Stimulated activated CD8-positive, alpha-beta memory T cell treated with anti-CD3 and anti-CD28 coated beads, Interleukin-15, amount 100 ng/mL, for 4 hours (primary cell): ENCODE measurements at places on chromosomes 2 and 18.

- DNase-seq = no peak
These were observed 12.0 kb downstream of the AQP12A start for GRCh38 chr2:240703417-240704341.

DNA sequence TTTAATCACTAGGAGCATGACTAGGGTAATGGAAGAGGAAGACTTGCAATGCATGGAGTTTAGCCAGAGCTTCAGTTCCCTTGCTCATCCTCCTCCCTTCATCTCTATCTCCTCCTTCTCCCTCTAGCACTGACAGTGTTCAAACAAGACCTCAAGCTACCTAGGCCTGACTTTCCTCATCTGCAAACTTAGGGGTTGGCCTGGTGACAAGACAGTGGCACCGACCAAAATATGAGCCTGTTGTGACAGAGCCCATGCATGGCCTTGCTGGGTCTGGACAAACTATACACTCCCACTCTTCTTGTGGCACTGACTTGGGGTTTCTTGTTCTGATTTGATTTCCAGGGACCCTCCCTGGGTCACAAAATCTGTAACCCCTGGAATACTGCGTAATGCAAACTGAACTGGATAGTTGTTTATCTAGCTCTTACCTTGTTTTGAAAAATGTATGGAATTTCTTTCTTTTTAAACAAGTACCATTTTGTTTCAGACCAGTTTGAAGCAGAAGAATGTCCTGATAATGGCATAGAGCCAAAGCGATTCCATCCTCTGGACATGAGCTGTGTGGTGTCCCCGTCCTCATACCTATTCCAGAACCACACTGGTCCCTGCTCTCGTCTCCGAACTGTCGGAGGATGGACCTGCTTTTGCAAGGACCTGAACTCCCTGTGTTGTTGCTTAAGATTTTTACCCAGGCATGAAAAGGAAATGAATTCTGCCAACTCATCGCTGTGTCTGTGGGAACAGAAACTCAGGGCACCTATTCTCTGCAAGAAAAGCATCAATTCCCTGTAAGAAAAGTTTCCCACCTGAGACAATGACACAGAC, 33.4 kb upstream of the PPP4R1 start:
- no peak for DNase-seq

DNA sequence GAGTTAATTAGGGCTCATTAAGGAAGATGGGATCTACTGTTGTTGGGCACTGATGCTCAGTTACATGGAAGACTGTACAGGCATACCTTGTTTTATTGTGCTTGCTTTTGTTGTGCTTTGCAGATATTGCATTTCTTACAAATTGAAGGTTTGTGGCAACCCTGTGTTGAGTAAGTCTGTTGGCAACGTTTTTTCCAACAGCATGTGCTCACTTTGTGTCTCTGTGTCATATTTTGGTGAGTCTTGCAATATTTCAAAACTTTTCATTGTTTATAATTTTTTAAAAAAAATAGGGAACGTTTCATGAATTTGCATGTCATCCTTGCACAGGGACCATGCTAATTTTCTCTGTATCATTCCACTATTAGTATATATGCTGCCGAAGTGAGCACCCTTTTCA, 15.6 kb downstream of the PHLPP1 start:
- no peak for DNase-seq

- DNase-seq = no peak
These were observed 470.4 kb upstream of the ACVR2A start for GRCh38 chr2:147374423-147374811.

GRCh38 chr18:71899707-71900472, 644.3 kb downstream of the CBLN2 start:
- no peak for DNase-seq

GRCh38 chr2:234640657-234641056, 143.8 kb upstream of the ARL4C start:
- no peak for DNase-seq

DNA sequence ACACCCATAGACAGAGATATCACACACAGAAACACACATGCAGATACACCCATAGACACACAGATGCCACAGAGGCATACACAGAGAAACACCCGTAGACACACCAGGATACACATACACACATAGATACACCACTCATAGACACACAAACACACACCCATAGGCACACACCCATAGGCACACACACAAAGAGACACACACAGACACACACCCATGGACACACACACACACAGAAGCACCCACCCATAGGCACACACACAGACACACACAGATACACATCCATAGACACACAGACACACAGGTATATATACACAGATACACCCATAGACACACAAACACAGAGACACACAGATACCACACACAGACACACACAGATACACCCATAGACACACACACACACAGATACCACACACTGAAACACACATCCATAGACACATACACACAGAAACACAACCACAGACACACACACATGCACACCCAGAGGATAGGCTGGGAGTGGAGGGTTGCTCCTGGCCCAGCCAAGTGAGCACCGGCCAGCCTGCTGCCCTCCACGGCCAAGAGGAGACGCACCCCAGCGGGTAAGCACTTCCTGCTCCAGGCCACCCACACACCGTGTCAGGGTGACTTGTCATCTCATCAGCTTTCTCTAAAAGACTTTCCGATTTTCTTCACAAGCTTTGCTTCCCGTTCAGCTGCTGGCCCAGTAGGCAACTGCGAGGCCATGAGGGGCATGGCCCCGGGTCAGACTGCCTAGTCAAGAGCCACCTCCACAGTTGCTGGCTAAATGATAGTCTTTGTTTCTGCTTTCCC, 14.1 kb upstream of the CNNM3 start:
- no peak for DNase-seq

DNA sequence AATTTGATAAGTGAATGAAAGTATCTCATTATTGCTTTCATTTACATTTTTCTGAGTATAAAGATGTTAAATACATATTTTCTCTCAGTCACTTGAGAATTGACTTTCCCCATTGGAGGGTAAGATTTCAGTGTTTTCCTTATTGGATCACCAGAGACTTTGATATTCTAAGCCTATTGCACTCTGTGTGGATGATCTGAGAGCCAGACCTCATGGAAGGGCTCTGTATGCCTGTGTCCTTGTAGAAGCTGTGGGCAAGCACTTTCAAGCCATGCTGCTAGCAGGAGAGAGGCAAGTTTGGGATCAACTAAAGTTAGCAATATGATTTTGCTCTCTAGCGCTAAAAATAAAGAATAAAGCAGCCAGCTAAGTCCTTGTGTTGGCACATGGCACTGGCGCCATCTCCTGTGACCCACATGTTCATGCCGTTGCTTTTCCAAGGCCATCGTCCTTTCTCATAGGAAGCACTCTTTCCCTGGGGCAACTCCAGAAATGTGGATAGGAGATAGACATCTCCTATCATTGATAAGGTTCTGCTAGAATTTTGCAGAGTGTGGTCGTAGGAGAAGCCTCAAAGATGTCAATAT, 72.6 kb downstream of the AOX1 start:
- DNase-seq = no peak

GRCh38 chr2:24768601-24769000, 24.6 kb downstream of the PTRHD1 start:
- DNase-seq = no peak

GRCh38 chr2:79375817-79376216, 137.0 kb upstream of the CTNNA2 start:
- no peak for DNase-seq

DNA sequence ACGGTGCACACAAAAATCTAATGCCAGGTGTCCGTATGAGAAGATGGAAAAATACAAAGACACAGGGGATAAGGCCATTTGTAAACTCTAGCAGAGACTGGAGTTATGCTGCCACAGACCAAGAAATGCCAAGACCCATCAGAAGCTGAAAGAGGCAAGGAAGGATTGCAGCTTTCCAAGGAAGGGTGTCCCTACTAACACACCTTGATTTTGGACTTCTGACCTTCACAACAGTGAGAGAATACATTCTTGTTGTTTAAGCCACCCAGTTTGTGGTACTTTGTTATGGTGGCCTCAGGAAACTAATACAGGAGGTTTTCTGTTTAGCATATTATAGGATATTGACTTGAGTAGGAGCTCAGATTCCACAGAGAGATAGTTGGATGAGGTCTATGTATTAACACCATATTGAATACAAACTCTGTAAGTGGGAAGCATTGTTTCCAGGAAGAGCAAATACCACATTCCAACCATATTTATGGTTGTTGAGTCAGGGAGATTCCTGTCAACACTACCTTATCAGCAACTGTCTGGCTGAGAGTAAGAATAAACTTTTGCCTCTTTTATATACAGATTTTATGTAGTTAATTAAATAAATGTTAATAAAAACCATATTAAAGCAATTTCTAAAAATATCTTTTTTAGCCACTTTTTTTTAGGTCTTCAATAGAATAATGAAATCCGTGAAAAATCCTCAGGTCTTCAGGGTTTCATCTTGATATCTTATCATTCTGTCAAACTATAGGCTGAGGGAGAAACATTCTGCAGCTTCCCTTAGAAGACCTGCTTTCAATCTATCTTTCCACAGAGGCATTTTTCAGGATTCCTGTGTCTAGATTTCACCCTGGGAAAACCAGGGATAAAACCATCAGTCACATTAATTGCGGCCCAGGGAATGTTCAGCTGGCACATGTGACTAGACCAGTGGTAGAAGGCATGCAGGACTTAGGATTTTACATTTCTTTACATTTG, 35.4 kb upstream of the HNMT start:
- no peak for DNase-seq

DNA sequence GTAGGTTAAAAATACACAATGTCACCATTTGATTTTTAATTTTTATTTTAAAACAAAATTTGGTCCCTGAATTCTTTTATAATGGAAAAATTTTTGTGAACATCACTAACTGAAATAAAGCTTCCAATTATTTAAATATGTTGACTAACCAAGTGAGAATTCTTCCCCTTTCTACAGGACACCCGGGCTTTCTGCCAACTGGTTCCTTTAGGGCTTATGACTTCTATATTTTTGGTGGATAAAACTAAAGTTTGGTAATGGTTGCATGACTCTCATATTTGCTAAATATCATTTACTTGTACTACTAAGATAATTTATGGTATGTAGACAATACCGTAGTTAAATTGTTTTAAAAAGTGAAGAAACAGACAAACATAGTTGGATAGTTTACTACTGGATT, 291.0 kb upstream of the DOK6 start:
- no peak for DNase-seq

DNA sequence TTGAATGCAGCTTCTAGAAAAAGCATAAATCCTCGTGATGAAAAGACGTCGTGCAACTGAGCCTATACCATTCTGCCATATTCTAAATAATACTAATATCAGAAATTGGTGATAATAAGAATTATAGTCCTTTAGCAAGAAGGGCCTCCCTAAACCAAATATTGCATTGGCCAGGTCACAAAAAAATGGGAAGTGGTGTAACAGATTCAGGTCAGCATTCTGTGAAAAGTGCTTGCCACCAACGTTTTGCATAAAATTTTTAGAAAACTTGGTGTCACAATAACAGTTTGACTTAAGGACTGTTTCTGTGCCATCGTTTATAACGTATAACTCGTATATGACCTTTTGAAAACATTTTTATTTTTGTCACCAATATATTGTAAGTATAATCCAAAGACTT, 603.6 kb downstream of the CPS1 start:
- no peak for DNase-seq

DNA sequence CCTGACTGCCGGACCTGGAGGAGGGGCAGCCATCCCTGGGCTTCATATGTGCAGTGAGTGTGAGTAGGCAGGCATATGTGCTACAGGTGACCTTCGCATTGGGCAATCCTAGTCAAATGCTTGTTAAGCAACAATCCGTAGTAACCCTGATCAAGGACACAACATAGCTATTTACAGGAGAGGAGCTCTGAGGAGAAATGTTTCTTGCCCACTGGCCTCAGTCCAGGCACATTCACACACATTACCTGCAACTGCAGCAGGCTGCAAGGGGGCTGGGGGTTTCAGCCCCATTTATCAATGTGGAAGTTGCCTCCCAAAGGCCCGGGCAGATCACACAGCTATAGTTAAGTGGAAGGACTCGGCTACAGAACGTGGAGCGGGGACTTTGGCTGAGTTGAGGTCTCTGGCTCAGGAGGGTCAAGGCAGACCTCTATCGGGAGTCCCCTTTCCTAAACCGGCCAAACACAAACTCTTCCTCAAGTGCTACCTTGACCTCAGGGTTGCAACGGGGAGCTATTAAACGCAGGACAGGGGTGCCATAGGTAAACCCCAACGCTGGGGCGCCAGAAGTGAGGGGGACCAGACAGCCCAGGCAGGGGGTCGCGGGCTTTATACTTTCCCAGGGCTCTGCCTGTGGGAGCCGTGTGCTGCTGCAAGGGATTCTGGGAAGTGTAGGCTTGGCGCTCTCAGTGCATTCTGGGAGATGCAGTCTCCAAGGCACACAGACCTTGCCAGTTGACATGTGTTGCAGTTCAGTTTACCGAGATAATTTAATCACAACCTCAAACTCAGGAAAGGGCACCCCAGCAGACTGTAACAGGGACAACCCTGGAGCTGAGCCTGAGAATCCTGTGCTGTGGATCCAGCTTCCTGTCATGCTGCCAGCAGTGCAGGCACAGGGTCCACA, 9.4 kb downstream of the KHK start:
- DNase-seq = no peak

GRCh38 chr2:115678129-115678528, 1235.7 kb downstream of the DPP10 start:
- no peak for DNase-seq

DNA sequence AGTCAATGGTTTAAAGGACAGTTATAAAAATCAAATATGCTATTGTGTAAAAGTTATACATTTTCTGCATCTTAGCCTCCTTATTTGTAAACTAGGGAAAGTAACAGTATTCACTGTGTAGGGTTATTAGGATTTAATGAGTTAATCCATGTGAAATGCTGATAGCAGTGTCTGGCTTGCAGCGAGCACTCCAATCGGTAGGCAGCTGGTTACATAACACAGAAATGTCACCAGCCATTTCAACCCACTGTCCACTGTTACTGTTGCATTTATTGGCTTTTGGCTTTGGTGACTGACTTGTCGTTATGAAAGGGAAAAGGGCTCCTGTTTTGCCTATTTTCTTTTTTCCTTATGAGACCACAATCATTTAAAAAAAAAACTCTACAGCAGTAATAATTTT, 38.9 kb downstream of the ID2 start:
- no peak for DNase-seq

- no peak for DNase-seq
These were observed 175.8 kb downstream of the CALCRL start for GRCh38 chr2:187272255-187272654.
